ENCODE measurements at places on chromosomes 4 and X. TPM values are rescaled to one million over a fixed set of nuclear protein-coding genes. Genes with fewer than 3 reads are reported as not detected.

SOWAHD gene
- not detected for total RNA-seq

OTC gene
- not detected for total RNA-seq

NDST3 gene
- not detected for total RNA-seq

PGK1 gene
- 470 TPM for total RNA-seq

SYN1 gene
- 11.9 TPM for total RNA-seq

THAP6 gene
- total RNA-seq: 13.0 TPM
